Naive thymus-derived CD4-positive, alpha-beta T cell (primary cell): ENCODE measurements at places on chromosomes 7 and 10.

- H3K4me1 ChIP-seq: no peaks in the 10 kb centered on the region
- H3K27ac ChIP-seq: no peak overlapping the region
- no peaks in the 10 kb centered on the region for H3K36me3 ChIP-seq
- no peaks in the 10 kb centered on the region for H3K27me3 ChIP-seq
- no peak for DNase-seq
Measured at GRCh38 chr7:33874943-33875342, 30.4 kb upstream of the BMPER start.

DNA sequence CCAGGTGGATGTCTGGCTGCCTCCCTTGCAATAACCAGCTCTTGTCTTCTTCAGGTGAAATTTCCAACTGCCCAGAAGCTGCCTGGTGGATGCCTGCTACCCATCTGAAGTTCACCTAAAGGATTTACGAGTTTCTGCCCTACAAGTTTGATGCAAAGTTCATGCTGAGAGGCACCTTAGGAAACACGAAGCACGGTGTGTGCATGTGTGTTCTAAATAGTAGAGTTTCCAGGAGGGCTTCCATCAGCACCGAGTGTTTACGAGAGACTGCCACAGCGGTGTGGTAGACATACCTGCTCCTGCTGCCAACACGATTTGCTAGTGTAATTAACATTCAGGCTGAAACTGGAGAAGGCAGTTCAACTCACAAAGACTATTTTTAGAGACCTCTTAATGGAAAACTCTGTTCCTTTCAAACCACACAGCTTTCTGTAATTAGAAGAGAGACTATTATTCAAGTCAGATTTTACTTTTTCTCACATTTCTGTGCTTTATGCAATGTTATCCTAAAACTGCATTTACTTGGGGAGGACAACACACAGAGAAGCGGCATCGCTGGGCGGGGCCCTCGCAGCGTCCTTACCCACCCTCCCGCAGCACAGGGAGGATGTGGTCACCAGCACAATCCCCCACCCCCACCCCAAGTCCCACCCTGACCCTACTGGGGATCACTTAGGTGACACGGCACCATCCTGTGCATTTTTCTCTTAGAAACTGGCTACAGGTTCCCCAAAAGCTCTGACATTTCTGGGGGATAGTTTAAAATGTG lies 15.5 kb upstream of the CPXM2 start:
- H3K27ac ChIP-seq: no peak overlapping the region
- no peak for DNase-seq
- no peaks in the 10 kb centered on the region for H3K27me3 ChIP-seq

GRCh38 chr7:122622682-122623081 lies 76.2 kb downstream of the RNF133 start:
- no peaks in the 10 kb centered on the region for H3K36me3 ChIP-seq
- H3K4me3 ChIP-seq: no peak overlapping the region
- no peaks in the 10 kb centered on the region for H3K4me1 ChIP-seq
- no peaks in the 10 kb centered on the region for H3K27me3 ChIP-seq

GRCh38 chr7:47343061-47343455 lies 238.9 kb downstream of the TNS3 start:
- H3K27me3 ChIP-seq: no peaks in the 10 kb centered on the region
- H3K4me3 ChIP-seq: no peak overlapping the region
- H3K36me3 ChIP-seq: no peaks in the 10 kb centered on the region
- H3K4me1 ChIP-seq: no peaks in the 10 kb centered on the region
- no peak overlapping the region for H3K27ac ChIP-seq
- DNase-seq: no peak

- no peaks in the 10 kb centered on the region for H3K36me3 ChIP-seq
- H3K27me3 ChIP-seq: no peaks in the 10 kb centered on the region
- no peaks in the 10 kb centered on the region for H3K4me1 ChIP-seq
- H3K4me3 ChIP-seq: no peak overlapping the region
- DNase-seq: no peak
Measured at GRCh38 chr10:2165771-2166460, 428.6 kb upstream of the ADARB2 start.

DNA sequence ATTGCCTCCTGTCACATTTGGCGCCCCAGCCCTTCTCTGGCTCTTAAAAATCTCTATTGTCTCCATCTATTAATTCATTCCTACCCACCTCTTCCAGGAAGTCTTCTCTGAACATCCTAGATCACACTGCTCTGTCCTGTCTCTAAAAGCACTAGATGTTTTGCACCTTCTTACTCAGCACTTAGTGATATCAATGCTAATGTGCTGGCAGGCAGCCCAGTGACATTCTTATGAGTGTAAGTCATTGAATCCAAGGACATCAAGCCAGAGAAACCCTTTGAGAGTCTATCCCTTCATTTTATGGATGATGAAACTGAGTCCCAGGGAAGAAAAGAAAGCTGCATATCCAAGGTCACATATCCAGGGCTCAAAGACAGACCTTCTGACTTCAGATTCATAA lies 48.3 kb upstream of the PAX2 start:
- no peaks in the 10 kb centered on the region for H3K36me3 ChIP-seq
- DNase-seq: no peak
- H3K27ac ChIP-seq: no peak overlapping the region
- no peaks in the 10 kb centered on the region for H3K4me1 ChIP-seq

DNA sequence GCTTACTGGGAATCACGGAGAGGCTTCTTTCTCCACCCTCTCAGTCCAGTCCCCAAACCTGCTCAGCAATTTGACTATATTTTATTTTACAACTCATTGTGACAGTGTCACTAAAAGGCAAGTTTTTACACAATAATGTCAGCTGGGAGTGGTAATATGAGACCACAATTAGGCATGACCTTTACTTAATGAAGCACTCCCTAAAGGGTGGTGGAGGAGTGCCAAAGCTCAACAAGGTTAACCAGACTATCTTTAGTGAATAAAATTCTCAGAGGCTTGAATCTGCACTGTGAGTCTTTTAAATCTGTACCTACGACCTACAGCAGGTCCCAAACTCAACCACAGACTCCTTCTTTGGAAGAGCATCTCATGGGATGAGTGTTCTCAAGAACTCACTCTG lies 215.6 kb downstream of the TAX1BP1 start:
- H3K4me1 ChIP-seq: peaks cover 32% of the 10 kb centered on the region
- no peak overlapping the region for H3K4me3 ChIP-seq
- DNase-seq: no peak

DNA sequence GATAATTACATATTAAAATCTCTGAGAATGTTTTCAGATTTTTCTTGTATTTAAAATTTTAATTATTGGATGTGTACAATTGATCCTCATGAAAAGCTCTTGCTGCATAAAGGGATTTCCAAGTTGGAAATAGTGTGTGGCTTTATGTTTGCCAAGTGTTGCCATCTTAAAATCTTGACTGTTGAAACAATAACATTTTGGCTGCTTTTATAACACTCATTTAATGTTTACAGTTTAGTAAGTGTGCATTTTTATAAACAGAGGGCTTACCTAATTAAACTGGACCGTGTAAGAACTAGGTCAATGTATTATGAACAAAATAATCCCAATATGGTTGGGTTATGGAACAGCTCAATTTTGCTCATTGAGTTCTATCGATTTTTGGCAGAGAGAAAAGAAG lies 23.9 kb downstream of the SEMA3A start:
- H3K36me3 ChIP-seq: no peaks in the 10 kb centered on the region
- no peak overlapping the region for H3K4me3 ChIP-seq
- H3K4me1 ChIP-seq: no peaks in the 10 kb centered on the region
- no peaks in the 10 kb centered on the region for H3K27me3 ChIP-seq
- DNase-seq: no peak
